Activated T-helper 9 cell treated with anti-CD3 and anti-CD28 coated beads, Interleukin-2, amount 50 U/mL, for 16 hours (primary cell): ENCODE measurements at places on chromosomes 3 and 15.

DNA sequence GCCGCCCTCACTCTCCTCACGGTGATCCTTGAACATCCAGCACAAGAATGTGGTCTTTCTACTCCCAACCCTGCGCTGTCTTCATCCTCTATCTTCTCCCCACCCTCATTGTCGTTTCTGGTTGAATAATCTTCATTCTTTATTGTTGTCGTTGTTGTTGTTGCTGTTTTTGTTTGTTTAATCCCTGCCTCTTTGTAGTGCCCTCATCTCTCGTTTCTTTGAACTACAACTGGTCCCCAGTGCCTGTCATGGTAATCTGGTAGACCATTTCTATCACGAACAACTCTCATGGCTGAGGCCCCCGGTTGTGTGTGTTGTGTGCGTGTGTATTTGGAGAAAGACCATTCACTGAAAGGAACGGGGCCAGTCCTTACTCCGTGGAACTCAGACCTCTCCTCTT, 1.3 kb upstream of the MYO5A start:
- DNase-seq: no peak

DNA sequence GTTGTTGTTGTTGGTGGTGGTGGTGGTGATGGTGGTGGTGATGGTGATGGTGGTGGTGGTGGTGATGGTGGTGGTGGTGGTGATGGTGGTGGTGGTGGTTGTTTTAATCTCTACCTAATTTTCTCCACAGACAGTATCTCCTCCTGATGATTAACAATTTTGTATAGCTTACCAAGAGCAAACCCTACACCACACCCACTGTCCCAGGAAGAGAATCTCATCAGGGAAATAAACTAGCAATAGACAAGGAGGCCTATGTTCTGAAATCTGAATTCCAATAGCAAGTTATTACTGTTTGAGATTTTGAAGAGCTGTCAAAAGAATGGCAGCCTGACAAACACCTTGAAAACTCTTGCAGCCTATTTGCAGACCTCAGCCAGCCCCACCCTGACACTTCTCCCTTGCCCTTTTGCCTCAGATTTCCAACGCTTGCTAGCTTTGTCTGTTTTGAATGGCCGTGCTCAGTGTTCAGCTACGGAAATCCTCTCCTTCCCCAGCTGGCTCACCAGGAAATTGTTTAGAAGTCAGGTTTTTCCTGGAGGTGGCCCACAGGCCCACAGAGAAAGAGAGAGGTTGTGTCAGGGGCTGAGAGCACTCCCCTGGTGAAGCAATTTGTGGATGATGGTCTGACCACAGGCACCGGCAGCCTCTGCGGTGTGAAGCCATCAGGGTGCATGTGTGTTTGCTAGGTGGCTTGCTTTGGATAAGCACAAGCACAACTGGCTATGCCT, 101.6 kb downstream of the MAGI1 start:
- DNase-seq: no peak

DNA sequence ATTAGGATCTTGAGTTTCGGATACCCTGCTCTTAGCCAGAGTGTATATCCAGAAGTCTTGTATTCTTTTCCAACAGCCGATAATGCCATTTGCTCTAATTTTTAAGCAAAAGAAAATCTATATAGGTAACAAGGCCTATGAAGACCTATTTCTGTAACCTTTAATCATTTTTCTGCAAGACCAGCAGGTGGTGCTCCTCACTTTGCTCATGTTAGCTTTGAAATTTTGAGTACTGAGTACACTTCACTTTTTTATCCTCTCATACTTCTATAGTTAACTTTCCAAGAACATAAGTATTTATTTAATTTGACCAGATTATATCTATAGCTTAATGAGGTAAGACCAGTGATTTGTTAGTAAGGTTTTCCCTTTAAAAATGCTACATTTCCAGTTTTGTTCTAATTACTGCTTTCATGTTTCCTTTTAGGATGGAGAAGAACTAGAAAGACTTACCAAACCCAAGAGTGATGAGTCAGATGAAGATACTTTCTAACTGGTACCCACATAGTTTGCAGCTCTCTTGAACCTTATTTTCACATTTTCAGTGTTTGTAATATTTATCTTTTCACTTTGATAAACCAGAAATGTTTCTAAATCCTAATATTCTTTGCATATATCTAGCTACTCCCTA, 20.5 kb downstream of the SLC35A5 start:
- no peak for DNase-seq

- DNase-seq: no peak
These were observed 1029.5 kb upstream of the NR2F2 start for GRCh38 chr15:95300958-95301357.

DNA sequence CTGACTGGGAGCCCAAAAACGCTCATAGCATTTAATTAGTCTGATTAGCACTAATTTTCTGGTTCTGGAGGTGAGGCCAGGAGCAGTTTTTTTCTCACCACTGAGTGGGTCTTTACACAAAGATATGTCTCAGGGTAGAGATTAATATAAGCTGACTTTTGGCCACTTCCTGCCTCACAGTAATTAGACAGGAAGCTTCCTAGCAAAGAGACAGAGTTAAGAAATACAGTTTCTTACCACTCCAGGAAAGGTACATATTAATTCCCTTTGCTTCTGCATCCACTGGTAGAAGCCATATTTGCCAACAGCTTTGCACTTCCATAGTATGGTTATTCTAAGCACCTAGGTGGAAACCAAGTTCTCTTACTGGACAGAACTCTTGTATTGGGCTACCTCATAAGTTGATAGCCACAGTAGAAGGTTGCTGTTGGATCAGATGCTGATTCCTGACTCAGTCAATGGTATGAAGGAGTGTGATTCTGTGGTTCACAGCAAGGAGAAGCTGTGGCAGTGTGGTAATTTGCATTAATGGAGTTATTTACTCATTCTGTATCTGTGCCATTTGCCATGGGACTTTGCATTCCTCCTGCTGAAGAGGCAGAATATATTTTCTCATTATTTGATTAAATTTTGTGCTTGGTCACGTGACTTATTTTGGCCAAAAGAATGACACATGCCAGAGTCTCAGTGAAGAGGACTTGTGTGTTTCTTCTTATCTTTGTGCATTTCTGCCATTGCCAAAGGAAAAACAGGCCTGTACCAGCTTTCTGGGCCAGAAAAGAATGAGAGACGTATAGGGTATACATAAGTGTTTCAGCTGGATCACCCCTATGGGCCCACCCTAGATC, 17.5 kb upstream of the ZBTB20 start:
- DNase-seq: no peak

DNA sequence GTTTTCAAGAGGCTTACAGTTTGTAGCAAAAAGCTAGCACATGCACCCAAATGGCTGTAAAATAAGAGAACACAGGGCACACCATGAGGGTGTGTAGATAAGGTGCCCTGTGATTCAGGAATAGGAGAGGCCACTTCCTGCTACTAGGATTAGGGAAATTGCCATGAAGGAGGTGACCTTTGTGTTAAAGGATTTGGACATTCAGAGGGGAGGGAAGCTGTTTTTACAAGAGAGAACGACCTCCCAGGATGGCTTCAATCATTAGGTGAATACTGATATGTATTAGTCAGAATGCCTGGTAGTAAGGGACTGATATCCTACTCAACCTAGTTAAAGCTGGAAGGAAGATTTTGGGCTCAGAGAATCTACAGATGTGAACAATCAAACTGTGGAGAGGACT, 35.7 kb upstream of the ABHD17C start:
- DNase-seq: no peak
